Esophagus mucosa (tissue), 1 donor: ENCODE measurements at places on chromosomes 1 and 21.
A peak's percentile ranks its signal among the peaks of the same experiment; 100 is the strongest.

DNA sequence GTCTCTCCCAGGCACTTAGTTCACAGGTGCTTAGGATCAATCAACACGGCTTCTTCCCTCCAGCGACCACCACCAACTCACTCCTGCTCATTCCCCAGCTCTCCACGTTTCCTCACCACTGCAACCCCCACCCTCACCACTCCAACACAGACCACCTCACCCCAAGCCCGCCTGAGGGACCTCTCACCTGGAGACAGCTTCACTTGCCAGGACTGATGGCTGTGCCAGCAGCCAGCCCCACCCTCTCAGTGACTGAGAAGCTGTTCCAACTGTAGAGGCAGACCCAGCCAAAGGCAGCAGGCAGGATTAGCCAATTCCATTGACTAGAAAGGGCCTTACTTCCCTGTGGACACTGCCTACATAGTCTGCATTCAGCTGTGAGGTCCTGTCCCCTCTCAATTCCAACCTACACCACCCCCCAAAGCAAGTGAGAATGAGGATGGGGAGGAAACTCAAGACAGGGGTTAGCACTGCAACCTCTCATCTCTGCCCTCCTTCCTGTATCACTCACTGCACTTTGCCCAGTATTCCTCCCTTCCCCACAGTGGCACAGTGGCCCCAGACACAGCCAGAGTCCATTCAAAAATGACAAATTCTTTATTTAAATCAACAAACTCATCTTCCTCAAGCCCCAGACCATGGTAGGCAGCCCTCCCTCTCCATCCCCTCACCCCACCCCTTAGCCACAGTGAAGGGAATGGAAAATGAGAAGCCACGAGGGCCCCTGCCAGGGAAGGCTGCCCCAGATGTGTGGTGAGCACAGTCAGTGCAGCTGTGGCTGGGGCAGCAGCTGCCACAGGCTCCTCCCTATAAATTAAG lies 7.6 kb downstream of the TAGLN2 start:
- ATAC-seq = no peak

- no peak for ATAC-seq
Measured at GRCh38 chr1:47870946-47871676, 126.1 kb downstream of the TRABD2B start.

DNA sequence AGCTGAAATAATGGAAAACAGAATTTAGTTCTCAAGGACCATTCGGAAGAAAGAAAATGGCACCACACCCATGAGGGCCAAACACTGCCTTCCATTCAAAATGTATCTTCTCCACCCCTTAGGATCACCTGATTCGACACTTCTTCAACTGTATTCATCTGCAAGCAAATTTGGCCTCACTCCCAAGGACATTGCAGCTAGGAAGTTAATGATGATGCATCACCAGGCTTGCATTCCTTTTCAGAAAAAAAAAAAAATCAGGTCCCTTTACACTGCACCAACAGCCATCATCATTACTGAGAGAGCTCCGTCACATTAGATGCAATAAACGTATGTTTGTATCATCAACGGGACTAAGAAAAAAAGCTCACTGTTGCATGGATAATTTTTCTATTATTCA lies 368.3 kb downstream of the PCP4 start:
- no peak for ATAC-seq

DNA sequence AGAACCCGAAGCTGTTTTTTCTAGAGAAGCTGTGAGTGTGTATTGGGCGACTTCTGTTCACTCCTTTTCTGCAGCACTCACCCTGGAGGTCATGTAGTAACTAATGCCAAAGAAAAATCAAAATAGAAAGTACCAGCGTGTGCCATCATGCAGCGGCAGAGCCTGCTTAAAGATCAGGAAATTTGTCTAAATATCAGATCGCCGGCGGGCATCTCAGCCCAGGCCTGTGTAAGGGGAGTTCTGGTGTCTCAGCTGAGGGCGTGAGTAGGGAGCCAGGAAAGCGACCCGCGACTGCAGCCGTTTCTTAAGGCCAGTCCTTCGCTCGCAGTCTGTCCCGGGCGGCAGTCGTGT lies 768 bp downstream of the EDARADD start:
- peak; percentile 72 for ATAC-seq

- ATAC-seq = peak; percentile 33
Measured at GRCh38 chr21:37551331-37551992, 184.9 kb downstream of the DYRK1A start.
